ENCODE measurements at places on chromosomes 3 and 15. TPM values are rescaled to one million over a fixed set of nuclear protein-coding genes. Genes with fewer than 3 reads are reported as not detected.

Gene CNTN3
- total RNA-seq, result 5.0 TPM

Gene ZIC4
- 4.5 TPM for total RNA-seq

Gene AADACL2
- not detected for total RNA-seq

Gene TMEM40
- not detected for total RNA-seq

Gene SAMD7
- not detected for total RNA-seq

Gene GOLGA8H
- 0.65 TPM for total RNA-seq

Data from hair follicle dermal papilla cell (primary cell).